ENCODE measurements at places on chromosomes 7 and 10. TPM values are rescaled to one million over a fixed set of nuclear protein-coding genes. Genes with fewer than 3 reads are reported as not detected.

GRCh38 chr10:102639537-102639936 lies 4.7 kb upstream of the TRIM8 start:
- no peak for DNase-seq

DNA sequence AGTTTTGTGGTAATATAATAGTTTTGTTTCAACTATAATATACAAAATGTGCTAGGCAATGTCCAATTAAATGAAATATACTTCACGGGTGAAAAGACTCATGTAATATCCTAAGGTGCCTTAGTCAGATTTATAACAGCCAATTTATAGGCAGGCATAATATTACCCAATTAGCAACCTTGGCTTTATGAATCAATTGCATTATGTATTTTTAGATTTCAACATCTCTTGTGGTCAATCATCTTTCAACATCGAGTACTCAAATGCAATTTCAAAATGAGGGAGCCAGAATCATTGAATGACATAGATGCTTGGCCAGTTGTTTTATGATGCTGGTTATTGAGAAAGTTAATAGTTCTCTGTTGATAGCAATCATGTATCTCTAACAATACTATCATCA lies 110.3 kb upstream of the SP8 start:
- no peak for DNase-seq

- peak; percentile 29 for DNase-seq
Measured at GRCh38 chr7:108002726-108003598, at the start of gene LAMB1. TSS of gene LAMB1 (minus strand) at chr7:108003161. CDS start at chr7:108002885, 276 bp downstream.

DNA sequence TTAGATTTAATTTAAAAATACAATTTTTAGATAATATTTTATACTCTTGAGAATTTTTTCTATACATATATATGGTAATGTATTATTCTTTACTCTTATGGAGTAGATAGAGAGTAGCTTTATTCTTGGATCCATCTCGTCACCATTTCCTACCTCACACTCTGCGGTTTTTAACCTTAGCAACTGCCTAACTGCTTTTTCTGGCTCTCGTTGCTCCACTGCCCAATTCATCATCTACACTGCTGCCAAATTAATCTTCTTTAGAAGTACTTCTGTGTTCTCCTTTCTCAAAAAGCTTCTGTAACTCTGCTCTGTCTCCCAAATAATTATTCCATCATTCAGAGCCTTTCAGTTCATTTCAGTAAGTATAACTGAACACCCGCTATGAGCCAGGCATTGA lies 35.3 kb downstream of the CAPZA2 start:
- no peak for DNase-seq

DNA sequence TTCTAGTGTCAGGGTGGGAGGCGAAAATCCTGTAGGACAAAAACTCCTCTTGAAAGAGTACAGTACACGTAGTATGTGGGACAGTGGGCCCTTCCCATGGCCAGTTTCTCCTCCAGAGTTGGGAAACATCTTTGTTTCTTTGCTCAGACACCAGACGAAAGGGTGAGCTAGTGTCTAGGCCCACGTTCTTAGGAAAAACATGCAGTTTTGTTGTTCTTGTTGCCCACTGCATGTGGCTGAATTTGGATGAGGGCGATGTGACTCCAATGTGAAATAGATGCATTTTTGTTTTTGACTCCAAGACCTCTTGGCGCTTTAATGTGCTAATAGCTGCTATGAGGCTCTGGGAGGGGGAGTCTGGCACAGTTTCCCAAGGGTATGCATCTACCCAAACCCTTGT lies 100.8 kb downstream of the ATXN7L1 start:
- DNase-seq: no peak

- no peak for DNase-seq
Measured at GRCh38 chr10:110101464-110102144, 93.8 kb downstream of the ADD3 start.

- DNase-seq: peak; percentile 39
Measured at GRCh38 chr10:133258066-133258817, 18.4 kb downstream of the ADAM8 start.

DNA sequence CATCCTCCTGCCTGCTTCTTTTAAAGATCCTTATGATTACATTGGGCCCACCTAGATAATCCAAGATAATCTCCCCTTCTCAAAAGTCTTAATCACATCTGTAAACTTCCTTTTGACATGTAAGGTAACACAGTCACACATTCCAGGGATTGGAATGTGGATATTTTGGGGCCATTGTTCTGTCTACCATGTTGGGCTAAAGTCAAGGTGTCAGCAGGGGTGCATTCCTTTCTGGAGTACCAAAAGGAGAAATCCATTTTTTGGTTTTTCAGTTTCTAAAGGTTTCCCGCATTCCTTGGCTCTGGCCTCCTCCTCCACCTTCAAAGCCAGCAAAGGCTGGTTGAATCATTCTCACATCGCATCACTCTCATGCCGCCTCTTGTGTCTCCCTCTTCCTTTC lies 197.6 kb upstream of the NFE2L3 start:
- DNase-seq: no peak

DNA sequence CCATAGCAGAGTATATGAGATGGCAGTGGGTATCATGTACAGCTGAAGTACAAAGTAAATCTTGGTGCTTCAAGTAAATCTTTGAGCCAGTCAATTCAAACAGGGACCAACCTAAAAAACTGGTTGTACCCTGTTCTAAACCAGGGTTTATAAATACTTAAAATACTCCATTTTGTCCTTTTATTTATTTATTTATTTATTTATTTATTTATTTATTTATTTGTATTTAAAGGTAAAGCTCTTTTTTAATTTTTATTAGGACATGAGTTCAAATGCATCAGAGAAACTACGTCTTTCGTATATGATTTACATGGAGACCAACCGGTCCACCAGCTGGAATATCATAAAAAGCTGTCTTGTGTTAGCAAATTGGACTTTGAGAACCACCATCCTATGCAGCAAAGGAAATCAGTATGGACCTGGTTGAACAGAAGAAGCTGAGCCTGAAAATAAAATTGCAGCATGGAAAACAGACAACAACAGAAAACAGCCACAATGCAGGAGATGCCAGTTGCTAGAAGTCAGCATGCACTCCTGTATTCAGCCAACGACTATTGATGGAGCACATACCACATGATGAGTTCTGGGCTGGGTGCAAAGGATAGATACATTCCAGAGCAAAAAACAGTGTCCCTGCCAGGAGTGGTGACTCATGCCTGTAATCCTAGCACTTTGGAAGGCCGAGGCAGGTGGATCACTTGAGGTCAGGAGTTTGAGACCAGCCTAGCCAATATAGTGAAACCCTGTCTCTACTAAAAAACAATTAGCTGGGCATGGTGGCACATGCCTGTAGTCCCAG lies 60.0 kb downstream of the PLXNA4 start:
- peak; percentile 17 for DNase-seq

- DNase-seq: peak; percentile 62
Measured at GRCh38 chr7:67105377-67105776, 108.7 kb downstream of the TYW1 start.

GRCh38 chr7:46633630-46634240 lies 712.7 kb upstream of the IGFBP3 start:
- no peak for DNase-seq

DNA sequence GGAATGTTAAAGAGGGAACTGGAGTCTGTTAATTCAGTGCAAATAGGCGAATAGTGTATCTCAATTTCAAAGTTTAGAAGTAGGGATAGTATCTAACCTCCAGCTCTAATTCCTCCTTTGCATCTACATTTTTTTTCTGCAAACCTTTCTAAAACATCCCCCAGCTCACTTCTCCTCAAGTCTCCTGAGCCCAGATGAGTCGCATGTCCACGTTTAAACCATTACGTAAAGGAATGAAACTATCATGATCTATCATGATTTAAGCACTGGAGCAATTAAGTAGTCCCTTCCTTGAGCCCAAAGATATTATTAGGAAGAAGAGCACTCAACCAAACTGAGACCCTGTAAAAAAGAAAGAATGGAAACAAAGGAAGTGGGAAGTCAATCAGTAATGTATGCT lies 29.9 kb downstream of the GPR22 start:
- no peak for DNase-seq

- DNase-seq: peak; percentile 23
Measured at GRCh38 chr7:157136372-157136771, 2.4 kb upstream of the UBE3C start.

- no peak for DNase-seq
Measured at GRCh38 chr10:62681211-62681940, 123.1 kb upstream of the ADO start.

DNA sequence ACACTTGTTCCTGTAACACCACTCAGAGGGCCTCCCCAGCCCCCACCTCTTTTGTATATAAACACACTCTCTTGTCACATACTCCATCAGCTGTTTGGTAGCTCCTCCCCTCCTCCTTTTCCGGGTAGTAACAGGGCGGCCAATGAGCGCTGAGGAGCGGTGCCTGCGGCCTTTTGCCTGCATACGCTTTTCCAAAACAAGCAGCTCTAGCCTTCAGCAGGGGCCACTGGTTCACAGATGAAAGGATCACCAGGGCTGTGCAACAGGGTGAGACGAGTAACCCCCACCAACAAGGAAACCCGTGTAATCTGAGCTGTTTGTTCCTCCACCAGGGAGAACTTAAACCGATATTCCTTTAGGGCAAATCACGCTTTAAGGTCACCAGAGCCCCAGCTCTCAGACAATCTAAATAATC lies 3.9 kb downstream of the UBE2H start:
- DNase-seq: peak; percentile 92

GRCh38 chr10:48684792-48685623 lies at the start of gene WDFY4:
TSS of gene WDFY4 (plus strand) at chr10:48684873. CDS start at chr10:48709733, 24,860 bp downstream.
- DNase-seq: no peak

GRCh38 chr7:4886671-4887070 lies 3.2 kb upstream of the RADIL start:
- DNase-seq: no peak

DNA sequence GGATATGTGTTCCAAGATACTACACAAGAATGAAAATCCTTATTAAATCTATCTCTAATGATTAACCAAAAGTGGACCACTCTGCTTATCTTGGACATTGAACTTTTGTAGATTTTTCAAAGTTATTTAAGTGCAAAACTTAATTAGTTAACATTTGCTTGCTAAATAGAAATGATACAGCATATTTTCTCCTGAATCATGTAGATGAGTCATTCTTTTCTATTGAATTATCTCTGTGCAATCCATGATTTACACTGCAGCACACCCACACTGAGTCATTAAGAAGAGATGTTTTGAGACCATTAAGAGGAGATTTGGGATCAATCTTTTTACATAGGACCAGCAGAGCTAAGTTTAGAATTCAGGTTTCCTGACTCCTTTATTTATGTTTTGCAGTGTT lies 6.6 kb upstream of the ABCC2 start:
- peak; percentile 84 for DNase-seq

RBP3 gene
- polyA plus RNA-seq: 0.06 TPM

USP54 gene
- 39.0 TPM for polyA plus RNA-seq

MUC12 gene
- polyA plus RNA-seq: 3.3 TPM

AGAP4 gene
- polyA plus RNA-seq: 38.1 TPM

ZNF488 gene
- 2.2 TPM for polyA plus RNA-seq
